ENCODE measurements at places on chromosomes 3 and 15.

DNA sequence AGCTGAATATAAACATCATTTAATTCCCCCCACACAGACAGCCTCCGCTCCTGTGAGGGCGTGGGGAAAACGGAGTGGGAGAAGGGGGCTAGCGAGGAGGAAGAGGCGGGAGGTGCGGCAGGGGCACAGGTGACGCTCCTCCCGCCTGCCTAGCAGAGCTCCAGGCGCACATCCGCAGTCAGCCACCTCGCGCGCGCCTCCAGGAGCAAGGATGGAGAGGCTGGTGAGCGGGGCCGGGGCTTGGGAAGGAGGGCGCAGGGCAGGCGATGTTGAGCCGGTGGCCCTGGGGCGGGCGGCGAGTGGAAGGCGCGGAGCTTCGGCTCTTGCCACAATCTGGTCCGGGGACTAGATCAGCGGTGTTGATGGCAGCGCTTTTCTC is at the start of gene CD200:
CD200 (plus strand) TSS at position 155 of the 379 bp plus-strand sequence; CDS start at position 212, 57 bp downstream.
- DNase-seq: no peak

- DNase-seq: no peak
Observed at GRCh38 chr3:7385635-7386034, 524.7 kb downstream of the GRM7 start.

DNA sequence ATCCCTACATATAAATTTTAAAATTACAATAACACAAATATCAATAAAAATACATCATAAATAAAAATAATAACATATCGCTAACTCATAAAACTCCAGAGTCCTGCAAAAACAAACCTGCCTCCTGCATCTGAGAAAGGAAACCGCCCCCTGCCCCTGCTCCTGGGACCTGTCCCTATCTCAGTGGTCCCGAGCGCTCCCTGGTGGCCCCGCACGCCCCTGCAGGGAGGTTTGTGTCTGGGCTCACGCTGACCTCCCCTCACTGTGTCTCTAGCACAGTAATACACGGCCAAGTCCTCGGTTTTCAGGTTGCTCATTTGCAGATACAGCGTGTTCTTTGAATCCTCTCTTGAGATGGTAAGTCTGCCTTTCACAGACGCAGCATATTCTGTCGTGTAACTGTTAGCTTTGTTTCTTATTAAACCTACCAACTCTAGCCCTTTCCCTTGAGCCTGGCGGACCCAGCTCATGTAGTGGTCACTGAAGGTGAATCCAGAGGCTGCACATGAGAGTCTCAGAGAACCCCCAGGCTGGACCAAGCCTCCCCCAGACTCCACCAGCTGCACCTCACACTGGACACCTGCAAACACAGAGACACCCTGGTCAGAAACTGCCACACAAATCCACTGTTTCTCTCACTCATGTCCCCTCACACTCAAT is 554.1 kb downstream of the GOLGA6L6 start:
- no peak for DNase-seq

GRCh38 chr3:184003187-184003967 is 14.3 kb downstream of the ABCC5 start:
- no peak for DNase-seq

DNA sequence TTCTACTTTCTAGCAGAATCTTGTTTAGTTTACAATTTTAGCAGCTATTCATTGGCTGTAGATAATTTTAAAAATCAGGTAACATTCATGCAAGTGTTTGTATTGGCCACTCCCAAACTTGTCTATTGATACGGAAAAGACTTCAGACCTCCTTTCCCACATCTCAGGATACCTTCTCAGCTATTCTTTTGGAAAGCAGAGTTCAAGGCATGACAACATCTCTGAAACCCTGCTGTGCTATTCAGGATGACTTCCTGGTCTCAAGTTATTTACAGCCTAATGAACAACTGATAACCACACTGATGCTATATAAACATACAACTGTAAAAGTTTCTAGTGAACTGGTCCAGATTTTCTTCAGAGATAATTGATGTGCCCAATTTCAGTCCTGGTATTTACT is 55.8 kb downstream of the DZIP3 start:
- no peak for DNase-seq

DNA sequence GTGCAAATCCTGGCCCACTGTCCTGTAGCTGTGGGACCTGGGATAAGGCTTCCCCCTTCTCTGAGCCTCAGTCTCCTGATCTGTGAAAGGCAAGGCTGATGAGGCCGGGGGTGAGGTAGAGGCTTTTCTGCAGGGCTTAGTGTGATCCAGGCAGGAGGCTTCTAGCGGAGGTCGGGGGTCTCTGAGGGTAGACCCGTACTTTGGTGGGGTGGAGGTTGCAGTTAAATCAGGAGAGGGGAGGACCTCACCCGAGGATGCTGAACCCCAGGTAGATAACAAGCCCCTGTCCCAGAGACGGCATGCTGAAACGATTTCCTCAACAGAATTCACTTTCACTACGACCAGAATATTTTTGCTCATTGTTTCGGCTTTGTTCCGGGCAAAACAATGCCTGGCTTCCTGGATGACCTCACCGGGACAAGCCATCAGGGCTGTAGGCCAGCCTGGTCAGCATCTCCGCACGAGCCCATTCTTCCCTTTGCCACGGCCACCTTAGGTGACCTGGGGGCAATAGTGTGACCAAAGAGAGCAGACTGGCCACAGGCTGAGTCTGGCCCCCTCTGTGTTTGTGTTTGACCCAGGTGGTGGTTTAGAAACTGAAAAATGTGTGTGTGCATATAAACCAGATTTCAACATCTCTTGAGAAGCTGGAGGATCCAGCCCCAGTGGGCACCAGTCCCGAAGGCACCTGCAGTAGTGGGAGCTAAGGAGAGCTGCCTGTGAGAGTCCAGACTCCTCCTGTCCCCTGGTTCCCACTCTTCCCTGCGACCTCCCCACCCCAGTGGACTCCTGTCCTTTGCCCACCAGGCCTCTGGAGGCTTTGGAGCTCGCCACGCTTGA is 33.0 kb downstream of the SLC6A6 start:
- no peak for DNase-seq

- no peak for DNase-seq
Observed at GRCh38 chr15:85623315-85624049, 171.2 kb downstream of the KLHL25 start.

DNA sequence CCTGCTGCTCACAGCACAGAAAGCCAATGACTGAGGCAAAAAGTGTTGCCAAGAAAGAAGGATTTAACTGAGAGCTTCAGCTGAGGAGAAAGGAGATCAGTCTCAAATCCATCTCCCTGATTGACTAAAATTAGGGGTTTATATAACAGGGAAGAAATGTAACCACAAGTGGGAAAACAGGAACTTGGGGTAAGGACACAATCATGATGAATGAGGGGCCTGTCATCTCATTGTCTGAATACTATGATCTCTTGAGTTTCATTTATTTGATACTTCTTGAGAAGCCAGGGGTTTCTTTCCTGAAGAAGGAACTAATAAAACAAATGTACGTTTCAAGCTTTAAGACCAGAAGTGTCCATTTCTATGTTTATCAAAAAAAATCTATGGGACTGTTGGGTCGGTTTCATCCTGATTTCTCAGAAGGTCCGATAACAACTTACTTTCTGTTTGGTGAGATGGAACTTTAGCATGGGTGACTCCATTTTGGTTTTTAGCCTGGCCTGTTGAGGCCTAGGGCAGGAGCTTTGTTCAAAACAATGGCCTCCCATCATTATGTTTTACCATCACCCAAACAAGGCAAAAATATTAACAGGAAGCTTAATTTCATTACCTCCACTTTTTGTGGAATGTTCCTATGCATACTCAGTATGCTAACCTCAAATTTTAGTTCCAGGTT is 76.6 kb upstream of the PIAS1 start:
- no peak for DNase-seq

DNA sequence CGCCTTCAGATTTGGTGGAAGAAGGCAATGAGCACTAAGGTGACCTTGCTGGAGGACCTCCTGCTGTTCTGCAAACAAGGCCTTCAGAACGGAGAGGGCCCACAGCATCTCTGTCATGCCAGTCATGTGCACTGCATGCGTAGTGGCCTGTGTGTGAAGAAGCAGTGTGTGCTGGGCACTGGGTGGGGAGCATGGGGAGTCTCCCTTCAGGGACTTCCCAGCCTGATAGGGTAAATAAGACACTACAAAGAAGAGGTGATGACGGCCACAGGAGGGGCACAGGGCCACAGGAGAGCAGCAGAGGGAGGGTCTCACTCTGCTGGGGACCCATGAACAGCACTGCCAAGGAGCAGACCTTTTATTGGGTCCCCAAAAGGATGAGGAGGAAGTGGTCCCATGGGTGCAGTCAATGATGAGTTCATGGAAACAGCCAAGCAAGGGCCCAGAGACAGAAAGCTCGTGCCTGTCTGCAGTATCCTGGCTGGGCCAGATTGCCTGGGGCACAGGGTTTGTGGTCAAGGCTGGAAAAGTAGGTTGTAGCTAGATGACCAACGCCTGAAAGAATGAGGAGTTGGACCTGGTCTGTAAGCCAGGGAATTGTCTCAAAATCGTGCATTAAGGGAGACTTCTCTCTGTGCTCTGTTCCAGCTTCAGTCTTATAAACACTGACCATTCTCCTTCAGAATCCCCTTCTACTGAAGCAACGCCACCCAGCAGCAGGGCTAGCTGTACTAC is 67.8 kb upstream of the SEC61A1 start:
- no peak for DNase-seq

DNA sequence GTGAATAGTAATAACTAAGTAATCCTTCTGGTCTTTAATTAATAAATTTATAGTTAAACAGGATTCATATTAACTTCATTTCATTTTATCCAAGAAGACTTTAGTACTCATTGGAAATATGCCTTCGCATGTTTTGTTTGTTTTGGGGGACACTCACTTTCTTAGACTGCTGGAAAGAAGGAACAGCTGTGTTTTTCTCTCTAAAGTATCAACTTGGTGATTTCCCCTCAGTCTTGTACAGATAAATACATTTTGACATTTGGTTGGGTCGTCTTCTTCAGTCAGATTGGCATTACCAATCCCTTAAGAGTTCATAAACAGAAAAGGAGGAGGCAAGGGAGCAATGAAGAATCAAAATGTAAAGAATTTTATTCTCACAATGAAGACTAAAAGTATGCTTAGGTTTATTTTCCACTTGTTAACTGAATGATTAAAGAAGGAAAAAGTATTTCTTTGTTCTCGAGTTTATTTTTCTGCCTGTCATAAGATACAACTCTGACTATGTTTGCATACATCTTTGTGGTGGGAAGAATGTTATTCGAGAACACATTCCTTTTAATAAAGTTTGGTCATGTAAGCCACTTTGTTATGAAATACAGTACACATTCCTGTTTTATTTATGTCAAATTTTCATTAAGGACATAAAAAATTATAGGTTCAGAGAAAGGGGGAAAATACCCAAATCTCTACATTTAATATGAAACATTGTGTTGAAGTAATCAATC is 140.2 kb downstream of the GMNC start:
- no peak for DNase-seq

GRCh38 chr3:154115332-154115731 is 5.9 kb upstream of the ARHGEF26 start:
- no peak for DNase-seq

DNA sequence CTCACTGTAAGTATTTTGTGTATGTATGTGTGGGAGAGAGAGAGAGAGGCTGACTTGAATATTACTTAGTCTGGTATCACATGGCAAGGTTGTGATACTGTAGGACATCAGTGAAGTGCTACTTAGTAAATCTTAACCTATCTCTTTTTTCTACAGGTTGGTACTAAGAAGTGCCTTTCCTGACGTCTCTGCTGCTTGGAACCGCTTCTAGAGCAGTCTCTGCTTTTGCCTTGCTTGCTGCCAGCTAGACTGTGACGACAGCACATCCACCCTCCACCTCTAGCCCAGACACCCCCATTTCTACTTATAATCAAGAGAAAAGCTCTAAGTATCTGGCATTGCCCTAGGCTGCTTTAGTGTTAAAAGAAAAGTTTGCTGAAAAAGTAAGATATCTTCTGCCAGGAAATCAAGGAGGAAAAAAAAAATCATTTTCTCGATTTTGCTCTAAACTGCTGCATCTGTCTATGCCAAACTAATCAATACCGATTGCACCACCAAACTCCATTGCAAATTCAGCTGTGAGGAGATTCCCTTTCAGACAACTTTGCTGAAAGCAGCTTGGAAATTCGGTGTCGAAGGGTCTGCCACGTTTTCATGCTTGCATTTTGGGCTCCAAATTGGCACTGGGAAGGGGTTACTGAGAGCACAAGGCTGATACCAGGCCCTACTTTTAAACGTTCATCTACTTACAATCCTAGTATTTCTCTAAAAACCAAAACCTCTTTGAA is 30.7 kb downstream of the MBNL1 start:
- DNase-seq: no peak

- no peak for DNase-seq
Observed at GRCh38 chr3:45555086-45555591, 39.4 kb upstream of the LIMD1 start.

- DNase-seq: no peak
Observed at GRCh38 chr15:89593018-89593417, 17.7 kb downstream of the TICRR start.

DNA sequence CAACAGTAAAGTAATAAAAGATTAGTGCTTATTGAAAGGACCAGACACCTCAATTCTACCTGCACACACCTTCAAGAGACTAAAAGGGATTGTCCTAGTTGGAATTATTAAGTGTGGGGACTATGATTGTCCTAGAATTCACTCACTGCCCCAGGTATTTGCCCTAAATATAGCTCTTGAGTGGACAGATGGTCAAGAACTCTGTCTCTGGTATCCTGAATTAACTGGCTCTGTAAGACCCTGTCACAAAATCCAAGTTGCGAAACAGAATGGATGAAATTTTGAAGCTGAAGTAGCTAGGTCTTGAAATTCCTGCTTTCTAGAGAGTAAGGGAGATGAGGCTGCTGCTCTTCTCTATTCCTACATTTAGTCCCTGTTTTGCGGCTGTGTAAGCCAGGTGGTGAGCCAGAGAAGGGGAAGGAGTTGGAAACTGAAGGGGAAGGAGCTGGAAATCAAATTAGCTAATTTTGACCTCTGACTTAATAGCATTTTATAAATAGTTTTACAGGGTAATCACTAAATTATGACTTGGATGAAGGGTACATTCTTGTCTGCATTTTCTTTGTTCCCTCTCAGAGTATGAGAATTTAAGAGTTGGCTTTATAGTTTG is 34.5 kb downstream of the KBTBD12 start:
- no peak for DNase-seq

DNA sequence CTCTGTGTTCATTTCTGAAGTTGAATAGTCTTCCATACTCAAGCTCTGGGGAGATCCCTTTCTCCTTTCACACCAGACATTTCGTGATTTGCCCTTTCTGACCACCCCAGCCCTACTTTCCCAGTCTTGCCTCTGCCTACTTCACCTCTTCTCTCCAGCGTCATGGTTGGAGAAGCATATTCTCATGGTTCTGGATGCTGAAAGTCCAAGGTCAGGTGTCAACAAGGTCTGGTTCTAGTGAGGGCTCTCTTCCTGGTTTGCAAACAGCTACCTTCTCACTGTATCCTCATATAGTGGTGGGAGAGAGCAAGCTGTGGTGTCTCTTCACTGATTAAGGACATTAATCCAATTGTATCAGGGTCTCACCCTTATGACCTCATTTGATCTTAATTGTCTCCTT is 169.4 kb downstream of the IGF1R start:
- DNase-seq: no peak

DNA sequence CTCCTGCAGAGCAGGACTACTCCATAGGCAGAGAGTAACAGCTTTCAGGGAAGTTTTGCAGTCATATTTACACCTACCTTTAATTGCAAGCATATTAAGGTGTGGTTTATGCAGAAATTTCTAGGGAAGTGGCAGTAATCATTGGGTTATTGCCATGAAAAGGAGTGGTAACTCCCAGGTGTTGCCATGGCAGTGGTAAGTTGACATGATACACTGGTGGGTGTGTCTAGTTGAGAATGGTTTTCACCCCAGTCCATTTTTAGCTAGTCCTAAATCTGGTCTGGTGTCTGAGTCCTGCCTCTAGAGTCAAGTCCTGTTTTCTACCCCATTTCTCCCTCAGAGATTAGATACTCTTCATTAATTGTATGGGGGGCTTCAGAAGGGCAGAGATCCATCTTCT is 128.4 kb upstream of the GMNC start:
- no peak for DNase-seq

GRCh38 chr3:194278186-194278845 is 72.8 kb downstream of the CPN2 start:
- no peak for DNase-seq

Data from thoracic aorta (tissue), 2 donors.